ENCODE measurements at places on chromosomes 3 and 15. TPM values are rescaled to one million over a fixed set of nuclear protein-coding genes. Genes with fewer than 3 reads are reported as not detected.

The MGLL gene
- 1.3 TPM for polyA plus RNA-seq

The NCEH1 gene
- polyA plus RNA-seq: 1.5 TPM

The SPTSSB gene
- 23.5 TPM for polyA plus RNA-seq

The NEK11 gene
- polyA plus RNA-seq: 1.1 TPM

The COL6A5 gene
- 0.05 TPM for polyA plus RNA-seq

The DNASE1L3 gene
- polyA plus RNA-seq: not detected

The CP gene
- polyA plus RNA-seq: 3.6 TPM

The BLOC1S6 gene
- polyA plus RNA-seq: 17.5 TPM

The MST1R gene
- 1.8 TPM for polyA plus RNA-seq

The CCR2 gene
- polyA plus RNA-seq: not detected

The CDV3 gene
- 44.1 TPM for polyA plus RNA-seq

The ZNF774 gene
- polyA plus RNA-seq: 0.54 TPM

DNA sequence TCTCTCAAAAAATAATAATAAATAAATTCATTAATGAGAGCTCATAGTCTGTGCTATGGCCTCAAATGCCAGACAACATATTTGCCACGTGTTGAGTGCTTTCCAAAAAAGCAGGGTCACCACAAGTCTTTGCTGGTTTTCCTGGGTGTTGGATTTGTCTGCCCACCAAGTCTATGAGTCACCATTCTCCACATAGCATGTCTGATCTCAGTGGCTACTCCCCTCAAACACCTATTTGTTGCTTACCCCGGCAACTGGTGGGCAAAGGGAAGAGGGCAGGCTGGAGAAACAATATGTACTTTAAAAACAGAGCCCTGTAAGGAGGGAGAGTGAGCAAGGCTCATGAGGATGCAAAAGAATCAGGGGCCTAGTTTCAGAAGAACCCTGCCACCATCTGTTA lies 120.0 kb upstream of the ARRDC4 start:
- DNase-seq: no peak

DNA sequence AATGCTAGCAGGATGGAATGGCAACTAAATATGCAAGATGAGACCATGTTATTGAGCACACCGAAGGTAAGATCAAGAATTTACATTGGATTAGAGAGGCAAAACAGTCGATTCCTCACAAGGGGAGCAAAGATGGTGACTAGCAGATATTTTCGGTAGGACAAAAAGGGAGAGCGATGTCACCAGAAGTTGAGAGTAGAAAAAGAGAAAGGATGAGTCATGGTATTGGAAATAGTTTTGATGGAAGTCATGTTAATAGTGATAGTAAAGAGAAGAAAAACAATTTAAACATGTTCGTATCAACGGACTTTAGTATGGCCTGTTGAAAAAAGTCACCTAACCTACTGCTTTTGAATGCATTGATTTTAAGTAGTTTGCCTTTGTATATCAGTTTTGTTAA lies 55.0 kb downstream of the UBE2E2 start:
- no peak for DNase-seq

DNA sequence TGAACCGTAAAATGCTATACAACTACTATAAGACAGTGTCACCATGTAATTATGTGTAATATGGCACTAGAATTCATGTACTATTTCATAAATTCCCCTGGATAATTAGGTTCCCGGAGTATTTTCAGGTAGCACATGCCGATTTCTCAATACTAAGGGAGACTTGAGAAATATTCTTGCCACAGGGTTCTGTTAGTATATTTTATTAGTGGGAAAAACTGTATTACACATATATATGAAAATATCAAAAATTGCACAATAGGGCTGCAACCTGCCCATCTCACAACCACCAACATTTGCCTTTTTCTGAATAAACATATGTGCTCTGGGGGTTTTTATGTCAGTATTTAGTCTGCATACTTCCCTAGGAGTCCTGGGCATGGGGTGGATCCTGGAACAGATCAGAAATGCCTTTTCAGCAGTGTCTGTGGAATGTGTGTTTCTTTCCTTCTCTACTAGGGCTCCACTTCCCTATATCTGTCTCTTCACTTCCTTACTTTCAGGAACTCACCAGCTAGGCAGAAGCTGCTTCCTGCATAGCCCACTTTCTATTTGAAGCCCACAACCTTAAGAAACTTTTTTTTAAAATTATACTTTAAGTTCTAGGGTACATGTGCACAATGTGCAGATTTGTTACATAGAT lies 87.5 kb downstream of the RPL39L start:
- no peak for DNase-seq

GRCh38 chr15:38038659-38039442 lies 104.4 kb downstream of the TMCO5A start:
- no peak for DNase-seq

GRCh38 chr3:153295901-153296300 lies 133.9 kb downstream of the RAP2B start:
- no peak for DNase-seq

GRCh38 chr3:52551118-52551517 lies 14.7 kb downstream of the UQCC5 start:
- no peak for DNase-seq

- peak; percentile 57 for DNase-seq
These were observed 76.4 kb downstream of the HES1 start for GRCh38 chr3:194212161-194212844.

GRCh38 chr3:16468002-16468335 lies 45.5 kb downstream of the RFTN1 start:
- DNase-seq: no peak

GRCh38 chr3:143294188-143294587 lies 174.6 kb downstream of the CHST2 start:
- no peak for DNase-seq

DNA sequence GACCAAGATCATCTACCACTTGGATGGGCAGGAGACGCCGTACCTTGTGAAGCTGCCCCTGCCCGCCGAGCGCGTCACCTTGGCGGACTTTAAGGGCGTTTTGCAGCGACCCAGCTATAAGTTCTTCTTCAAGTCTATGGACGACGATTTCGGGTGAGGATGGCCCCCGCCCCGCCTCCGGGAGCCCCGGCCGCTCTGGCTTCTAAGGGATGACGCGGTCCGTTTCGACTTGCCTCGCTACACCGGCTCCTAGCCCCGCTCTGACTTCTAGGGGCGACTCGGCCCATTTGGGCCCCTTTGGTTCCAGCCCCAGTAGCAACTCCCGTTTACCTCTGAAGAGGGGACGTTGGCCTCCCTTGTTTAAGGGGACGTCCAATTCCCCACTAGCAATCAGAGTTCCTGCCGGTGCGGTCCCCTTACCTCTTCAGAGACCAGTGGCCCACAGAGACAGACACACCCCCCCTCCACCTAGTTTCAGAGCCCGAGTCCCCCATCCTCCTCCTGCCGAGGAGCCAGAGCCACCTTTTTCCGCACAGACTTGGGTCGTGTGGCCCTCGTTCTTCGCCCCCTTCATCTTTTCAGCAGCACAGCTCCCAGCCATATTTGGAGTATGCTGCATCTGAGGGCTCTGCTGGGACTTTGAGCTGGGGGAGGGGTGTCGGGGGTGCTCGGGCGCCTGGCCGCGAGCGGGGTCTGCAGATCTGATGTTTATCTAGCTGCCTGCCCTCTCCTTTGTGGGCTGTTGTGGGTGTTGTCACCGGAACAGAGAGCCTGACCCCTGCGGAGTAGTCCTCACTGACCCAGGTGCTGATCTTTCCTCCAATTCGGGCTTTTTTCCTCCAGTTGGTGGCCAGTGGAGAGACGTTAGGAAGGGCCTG lies 706 bp downstream of the DVL3 start:
- DNase-seq: peak; percentile 61

- DNase-seq: no peak
These were observed 60.3 kb upstream of the FNDC3B start for GRCh38 chr3:171979081-171979480.

DNA sequence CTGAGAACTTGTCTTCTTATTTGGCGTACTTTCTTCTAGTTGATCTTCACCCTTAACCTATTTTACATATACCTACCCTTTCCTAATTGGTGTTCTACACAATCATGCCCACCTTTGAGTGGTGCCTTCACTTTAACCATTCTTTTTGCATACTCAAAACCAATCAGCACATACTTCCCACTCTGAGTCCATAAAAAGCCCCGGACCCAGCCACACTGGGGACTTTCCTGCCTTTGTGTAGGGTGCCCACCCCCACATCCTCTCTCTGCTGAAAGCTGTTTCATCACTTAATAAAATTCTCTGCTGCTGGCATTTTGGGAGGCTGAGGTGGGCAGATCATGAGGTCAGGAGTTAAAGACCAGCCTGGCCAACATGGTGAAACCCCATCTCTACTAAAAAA lies 15.9 kb upstream of the CHST2 start:
- no peak for DNase-seq

- peak; percentile 58 for DNase-seq
These were observed 22.8 kb downstream of the EHD4 start for GRCh38 chr15:41949401-41950126.

DNA sequence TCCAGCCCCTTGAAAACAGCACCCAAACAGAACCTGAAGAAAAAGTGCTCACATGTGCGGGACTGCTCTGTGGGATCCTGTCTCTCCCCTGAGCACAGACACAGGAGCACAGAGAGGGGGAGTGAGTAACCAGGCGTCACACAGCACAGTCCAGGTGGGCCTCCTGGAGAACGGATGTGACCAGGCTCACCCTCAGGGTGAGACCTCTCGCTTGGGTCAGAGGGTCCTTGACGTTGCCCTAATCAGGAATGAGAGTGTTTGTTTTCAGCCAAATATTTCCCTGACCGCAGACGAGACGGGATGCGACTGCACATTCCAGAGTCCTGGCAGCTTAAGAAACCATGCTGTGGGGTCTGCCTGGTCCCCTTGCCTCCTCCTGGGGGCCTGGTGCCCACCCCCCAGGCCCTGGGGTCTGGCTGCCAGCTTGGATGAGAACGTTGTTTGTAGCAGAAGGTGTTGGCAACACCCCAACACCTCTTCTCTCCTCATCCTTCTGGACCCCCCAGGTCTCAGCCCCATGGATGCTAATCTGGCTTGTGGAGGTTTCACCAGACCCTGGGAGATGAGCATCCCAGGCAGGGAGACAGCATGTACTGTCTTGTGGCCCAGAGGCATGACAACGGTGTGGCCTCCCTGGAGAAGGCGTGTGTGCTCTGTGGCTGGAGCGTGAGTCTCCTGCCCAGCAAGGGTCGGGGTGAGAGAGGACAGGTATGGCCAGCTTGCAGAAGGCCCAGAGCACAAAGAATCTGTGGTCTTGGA lies 42.1 kb upstream of the SLC6A6 start:
- no peak for DNase-seq

DNA sequence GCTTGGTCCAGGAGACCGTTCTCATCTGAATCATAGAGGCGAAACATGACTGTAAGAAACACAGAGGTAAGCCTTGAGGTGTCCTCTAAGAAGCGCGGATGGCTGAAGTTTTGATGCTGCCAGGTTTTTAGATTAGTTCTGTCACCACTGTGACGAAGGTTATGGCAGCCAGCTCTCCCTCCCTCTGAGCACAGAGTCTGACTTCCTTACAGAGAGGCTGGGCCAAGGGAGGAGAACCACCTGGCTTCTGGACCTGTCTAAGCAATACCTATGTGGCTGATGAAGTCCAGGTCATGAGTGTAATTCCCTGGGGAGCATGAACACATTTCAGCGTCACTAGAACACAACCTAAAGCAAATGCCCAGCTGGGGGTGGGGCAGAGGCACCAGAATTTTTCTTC lies 77.4 kb downstream of the DGKG start:
- DNase-seq: no peak

DNA sequence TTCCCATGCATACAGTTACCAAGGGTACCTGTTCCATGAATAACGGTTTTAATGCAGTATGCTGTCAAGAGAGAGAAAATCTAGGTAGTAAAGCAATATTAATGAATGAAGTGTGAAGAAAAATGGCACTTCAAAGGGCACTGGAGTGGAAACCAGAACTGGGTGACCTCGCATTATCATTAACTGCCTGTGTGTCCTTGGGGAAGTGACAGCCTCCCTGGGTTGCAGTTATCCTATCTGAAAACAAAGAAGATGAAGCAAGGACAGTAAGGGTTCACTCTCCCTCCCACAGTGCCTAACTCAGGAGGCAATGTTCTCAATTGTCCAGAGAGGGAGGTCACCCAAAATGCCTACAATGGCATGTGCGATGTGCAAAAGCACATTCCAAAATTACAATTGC lies 15.1 kb downstream of the MTHFS start:
- DNase-seq: no peak

DNA sequence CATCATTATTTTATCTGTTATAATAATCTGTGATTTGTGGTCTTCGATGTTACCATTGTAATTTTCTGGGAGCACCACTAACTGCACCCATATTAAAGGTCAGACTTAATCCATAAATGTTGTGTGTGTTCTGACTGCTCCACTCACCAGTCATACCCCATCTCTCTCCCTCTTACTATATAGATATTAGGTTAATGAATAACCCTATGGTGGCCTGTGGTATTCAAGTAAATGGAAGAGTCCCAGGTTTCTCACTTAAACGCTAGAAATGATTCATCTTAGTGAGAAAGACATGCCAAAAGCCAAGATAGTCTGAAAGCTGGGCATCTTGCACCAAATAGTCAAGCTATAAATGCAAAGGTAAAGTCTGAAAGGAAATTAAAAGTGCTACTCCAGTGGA lies 1358.5 kb downstream of the ROBO2 start:
- no peak for DNase-seq

Measured in GM23338 (cell line).